ENCODE measurements at places on chromosomes 13 and 19.

DNA sequence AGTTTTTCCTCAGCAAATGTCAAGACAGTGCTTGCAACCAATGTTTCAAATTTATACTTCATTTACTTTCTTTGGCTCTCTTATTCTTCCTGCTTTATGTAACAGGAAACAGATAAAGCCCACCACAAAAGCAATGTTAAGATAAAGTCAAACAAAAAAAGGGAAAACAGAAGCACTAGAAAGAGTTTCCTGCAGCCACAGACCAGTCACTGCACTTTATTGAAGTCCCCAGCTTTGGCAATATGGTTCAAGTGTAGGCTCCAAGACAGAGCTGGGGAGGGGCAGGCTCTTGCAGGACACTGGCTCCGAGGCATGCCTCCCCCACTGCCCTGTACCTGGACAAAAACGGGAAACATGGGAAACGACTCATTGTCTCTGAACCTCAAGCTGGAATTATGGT lies 15.3 kb upstream of the CDC16 start:
- DNase-seq: no peak

DNA sequence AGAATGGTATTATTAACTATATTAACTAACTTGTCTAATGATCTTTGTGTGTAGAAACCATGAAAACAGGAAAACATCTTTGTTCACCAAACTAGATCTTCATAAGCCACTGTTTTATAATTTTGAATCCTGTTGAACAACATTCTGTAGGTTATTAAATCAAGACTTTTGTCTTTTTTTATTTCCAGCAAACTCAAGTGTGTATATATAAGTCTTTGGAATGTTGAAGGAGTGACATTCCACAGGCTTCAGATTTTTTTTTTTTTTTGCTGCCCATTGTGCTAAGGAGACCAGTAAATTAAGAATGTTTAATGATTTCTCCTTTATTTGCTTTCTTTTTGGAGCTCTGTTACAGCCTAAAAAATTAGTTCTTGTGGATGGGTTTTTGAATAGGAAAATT lies 89.6 kb downstream of the LMO7 start:
- DNase-seq: no peak

GRCh38 chr13:110421061-110421460 lies 114.0 kb downstream of the COL4A2 start:
- no peak for DNase-seq

DNA sequence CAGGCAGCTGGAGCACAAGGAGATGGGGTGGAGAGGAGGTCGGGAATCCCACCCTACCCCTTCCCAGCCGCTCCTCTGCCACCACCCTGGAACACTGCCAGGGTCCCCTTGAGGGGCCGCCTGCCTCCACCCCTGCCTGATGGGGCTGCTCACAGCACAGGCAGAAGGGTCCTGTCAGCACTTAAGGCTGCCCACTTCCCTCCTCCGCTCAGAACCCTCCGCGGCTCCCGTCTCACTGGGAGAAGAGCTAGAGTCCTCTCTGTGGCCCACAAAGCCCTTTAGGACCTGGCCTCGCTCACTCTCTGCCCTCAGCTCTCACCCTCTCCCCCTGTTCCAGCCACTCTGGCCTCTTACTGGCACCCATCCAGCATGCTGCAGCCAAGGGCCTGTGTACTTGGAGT lies 3.4 kb upstream of the POLD1 start:
- no peak for DNase-seq

GRCh38 chr19:5809053-5809452 lies 4.2 kb downstream of the NRTN start:
- DNase-seq: no peak

DNA sequence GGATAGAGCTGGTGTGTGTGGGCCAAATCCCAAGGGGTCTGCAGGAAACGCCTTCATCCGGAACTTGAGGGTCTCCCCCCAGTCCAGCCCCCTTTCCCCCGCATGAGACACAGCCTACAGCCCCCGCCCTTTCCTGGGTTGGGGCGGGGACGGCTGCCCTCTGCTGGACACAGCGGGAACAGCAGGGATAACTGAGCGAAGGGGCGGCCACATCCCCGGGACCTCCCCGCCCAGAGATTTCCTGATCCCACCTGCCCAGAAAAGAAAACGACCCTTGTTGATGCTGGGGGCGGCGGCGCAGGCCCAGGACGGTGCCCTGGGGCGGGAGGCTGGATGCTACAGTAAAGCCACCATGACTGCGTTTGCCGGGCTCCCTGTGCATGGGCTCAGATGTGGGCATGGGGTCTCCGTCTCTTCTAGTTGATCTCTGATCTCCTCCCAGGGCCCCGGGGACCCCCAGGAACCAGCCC lies 14.2 kb downstream of the ONECUT3 start:
- peak; percentile 56 for DNase-seq

DNA sequence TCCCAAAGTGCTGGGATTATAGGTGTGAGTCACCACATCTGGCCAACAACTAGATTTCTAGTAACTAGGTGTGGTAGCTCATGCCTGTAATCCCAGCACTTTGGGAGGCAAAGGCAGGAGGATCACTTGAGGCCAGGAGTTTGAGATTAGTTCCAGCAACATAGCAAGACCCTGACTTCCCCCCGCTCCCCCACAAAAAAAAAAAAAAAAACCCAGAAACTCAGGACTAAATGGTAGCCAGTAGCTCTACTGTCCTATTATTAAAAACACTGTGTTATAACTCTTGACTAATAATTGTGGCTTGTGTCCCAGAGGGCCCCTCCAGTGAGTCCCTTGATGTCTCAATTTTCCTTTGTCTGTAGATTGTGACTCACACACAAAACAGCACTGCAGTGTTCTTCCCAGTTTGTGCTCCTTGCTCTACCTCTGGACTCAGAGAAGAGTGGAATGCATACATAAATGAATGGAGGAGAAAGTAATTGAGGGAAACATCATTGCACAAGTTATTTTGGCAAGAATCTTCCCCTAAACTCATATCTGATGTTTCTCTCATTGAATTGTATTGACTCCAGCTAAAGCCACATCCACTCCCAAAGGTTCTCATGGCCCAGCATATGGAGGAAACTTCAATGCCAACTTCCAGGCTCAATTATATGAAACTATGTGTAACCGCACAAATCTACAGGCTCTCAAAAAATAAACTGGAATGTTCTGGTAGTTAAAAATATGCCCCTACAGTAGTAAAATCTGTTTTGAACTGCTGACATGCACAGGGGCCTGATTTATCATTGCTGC lies 8.8 kb downstream of the TPT1 start:
- DNase-seq: no peak

DNA sequence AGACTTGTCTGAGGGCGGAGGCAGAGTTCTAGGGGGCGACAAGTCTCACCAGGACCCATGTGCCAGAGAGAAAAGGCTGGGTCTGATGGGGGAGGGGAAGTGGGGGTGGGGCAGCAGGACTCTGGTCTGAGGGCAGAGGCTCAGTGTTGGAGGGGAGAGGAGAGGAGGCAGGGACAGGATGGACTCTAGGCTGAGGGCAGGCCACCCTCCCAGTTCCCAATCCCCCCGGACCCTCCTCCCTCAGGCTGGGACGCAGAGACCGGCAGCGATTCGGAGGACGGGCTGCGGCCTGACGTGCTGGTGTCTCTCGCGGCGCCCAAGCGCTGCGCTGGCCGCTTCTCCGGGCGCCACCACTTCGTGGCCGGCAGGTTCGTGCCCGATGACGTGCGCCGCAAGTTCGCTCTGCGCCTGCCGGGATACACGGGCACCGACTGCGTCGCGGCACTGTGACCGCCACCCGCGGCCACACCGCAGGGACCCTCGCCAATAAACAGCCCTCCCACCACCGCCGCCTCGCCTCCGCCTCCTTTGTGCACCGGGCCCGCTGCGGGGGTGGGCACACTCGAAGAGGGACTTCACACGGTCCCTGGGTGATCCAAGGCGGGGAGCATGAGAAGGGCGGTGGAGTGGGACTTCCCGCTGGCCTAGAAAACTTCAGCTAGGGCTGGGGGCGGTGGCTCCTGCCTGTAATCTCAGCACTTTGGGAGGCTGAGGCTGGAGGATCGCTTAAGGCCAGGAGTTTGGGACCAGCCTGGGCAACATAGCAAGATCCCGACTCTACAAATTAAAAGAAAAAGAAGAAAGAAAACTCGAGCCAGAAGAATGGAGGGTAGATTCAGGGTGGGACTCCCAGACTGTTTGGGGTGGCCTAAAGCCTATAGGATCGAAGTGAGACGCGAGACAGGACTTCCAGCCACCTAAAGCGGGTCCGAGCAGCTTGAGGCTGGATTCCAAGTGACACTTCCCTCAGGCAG lies 703 bp upstream of the CILP2 start:
- DNase-seq: no peak

DNA sequence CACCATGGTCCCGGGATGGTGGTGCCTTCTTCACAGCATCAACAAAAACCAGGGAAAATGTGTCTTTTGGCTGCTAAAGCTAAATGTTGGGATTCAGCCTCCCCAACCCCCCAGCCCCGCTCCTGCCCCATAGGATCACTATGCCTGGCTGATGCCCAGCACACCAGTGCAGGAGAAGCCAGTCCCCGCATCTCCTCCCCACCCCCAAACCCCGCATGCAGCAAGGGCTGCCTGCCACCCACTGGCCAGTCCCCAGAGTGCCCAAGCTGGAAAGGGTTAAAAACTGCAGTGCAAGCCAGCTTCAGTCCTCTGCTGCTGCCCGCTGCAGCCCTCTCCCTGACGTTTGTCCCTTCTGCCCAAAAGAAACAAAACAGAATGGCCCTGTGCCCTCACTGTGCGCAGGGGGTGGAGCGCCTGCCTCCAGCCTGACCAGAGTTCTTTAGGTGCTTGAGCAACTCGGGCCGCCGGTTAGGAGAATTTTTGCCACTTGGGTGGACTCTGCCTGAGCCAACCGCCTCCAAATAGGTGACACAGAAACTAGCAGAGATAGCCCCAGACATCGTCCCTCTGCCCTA lies 3.7 kb downstream of the CALM3 start:
- no peak for DNase-seq

GRCh38 chr13:45466359-45466758 lies 1.6 kb downstream of the COG3 start:
- DNase-seq: no peak

DNA sequence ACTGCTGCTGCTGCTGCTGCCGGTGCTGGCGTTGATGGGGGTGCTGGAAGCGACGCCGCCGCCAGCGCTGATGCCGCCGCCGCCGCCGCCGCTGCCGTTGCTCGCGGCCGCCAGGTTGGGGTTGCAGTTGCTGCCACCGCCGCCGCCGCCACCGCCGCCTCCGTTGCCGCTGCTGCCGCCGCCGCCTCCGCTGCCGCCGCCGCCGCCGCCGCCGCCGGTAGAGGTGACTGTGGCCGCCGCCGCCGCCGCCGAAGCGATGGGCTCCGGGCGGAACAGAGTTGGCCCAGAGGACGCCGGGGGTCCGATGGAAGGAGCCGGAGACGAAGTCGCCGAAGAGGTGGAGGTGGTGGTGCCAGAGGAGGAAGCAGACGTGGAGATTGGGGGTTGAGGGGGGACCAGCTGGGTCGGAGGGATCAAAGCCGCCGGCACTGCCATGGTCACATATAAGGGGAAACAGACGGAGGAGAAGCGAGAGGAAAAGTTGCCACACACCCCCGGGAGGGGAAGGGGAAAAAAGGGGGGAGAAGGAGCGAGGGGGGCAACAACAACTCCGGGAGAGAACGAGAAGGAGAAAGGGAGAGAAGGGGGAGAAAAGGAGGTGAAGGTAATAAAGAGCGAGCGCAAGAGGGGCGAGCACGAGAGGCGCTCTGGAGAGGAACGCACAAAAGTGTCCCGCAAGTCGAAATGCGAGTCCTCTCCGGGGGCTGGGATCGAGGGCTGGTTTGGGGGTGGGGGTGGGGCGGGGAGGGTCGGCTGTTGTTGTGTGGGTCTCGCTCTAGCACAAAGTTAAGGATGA lies 471 bp downstream of the DACH1 start:
- DNase-seq: peak; percentile 43

- no peak for DNase-seq
These were observed 66.2 kb downstream of the DPY19L3 start for GRCh38 chr19:32471811-32472210.

GRCh38 chr13:56515441-56515840 lies 625.3 kb upstream of the PRR20A start:
- DNase-seq: no peak

DNA sequence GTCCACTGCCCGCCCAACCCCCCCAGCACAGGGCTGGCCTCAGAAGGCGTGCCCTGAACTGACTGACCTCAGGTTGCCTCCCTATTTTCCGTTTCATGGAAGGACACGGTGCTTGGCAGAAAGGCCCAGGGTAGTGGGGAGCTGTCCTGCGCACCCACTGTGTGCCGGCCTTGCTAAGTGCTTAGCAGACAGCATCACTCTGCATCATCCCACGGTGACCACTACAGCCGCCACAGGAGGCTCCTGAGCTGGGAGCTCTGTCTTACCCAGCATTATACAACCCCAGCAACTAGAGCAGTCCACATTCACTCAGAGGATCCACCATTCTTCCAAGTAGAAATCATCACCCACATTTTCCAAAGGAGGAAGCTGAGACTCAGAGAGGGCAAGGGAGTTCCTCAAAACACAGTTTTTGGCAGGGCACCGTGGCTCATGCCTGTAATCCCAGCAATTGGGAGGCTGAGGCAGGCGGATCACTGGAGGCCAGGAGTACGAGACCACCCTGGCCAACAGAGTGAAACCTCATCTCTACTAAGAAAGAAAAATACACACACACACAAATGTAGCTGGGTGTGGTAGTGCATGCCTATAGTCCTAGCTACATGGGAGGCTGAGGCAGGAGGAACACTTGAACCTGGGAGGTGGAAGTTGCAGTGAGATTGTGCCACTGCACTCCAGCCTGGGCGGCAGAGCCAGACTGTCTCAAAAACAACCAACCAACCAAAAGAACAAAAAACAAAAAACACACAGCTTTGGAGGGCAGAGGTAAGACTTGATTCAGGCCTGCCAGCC lies 1.6 kb downstream of the SBK2 start:
- DNase-seq: no peak

Data from activated T-cell treated with anti-CD3 and anti-CD28 coated beads, Interleukin-2, amount 50 U/mL, for 72 hours (primary cell).